ENCODE measurements at places on chromosomes 2 and 18.

GRCh38 chr2:3073041-3073595 lies 304.5 kb downstream of the EIPR1 start:
- no peak for DNase-seq

- no peak for DNase-seq
Measured at GRCh38 chr2:53670331-53670730, 97.3 kb upstream of the CHAC2 start.

GRCh38 chr2:171080607-171081006 lies 80.1 kb downstream of the TLK1 start:
- no peak for DNase-seq

DNA sequence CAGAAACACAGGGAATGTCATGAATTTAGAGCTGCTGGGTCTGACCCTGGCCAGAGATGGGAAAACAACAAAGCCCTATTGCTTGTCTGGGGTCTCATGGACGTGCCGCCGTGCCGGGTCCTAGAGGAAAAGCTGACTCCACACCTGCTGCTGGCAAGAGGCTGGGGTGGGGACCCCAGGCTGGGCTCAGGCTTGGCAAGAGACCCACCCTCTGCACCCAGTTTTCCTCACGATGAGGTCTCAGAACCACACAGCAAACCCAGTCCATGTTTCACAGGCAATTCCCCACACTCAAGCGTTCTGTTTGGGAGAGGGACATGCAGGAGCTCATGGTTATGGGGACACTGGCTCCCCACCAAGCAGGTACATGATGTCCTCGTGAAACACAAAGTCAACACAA lies 367.3 kb upstream of the SALL3 start:
- no peak for DNase-seq

GRCh38 chr2:134039912-134040581 lies 213.8 kb upstream of the MGAT5 start:
- no peak for DNase-seq

- DNase-seq: no peak
Measured at GRCh38 chr2:26782876-26783704, 2.8 kb upstream of the CENPA start.

GRCh38 chr18:64180617-64181016 lies 31.7 kb upstream of the LINC00305 start:
- DNase-seq: no peak

DNA sequence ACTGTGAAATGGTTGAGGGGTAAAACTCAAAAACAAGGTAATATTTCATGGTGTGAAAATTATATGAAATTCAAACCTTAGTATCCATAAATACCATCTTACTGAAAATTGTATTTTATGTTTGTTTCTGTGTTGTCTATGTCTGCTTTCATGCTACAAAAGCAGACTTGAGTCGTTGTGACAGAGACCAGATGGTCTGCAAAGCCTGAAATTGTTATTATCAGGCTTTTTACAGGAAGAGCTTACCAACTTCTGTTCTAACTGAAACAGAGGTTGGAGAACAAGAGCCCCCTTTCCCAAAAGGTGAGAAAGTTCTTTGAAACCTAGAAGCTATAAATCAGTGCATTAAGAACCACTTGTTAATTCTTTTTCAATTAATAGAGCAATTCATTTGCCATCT lies 110.0 kb downstream of the COL4A4 start:
- DNase-seq: no peak

- no peak for DNase-seq
Measured at GRCh38 chr2:197147942-197148341, 162.6 kb downstream of the ANKRD44 start.

- no peak for DNase-seq
Measured at GRCh38 chr2:230887342-230887741, 22.6 kb downstream of the ITM2C start.

GRCh38 chr2:36570416-36570815 lies 27.6 kb downstream of the FEZ2 start:
- DNase-seq: no peak

DNA sequence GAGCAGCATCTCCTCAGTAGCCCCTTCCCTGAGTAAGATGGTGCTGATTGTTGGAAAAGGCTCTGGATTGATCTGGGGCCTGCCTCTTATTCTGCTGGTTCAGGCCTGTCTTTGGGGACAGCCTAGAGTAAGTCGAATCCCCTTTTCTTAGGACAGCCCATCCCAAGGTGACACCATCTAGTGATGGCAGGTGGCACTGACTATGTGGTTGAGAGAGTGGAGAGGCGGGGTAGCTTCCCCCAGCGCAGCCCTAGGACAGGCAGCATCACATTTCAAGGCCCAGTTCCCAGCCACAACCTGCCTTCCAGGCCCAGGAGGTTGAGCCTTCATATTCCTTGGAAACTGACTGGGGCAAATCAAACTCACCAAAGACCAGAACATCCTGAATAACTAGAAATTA lies 69.1 kb upstream of the B3GNT7 start:
- DNase-seq: no peak

DNA sequence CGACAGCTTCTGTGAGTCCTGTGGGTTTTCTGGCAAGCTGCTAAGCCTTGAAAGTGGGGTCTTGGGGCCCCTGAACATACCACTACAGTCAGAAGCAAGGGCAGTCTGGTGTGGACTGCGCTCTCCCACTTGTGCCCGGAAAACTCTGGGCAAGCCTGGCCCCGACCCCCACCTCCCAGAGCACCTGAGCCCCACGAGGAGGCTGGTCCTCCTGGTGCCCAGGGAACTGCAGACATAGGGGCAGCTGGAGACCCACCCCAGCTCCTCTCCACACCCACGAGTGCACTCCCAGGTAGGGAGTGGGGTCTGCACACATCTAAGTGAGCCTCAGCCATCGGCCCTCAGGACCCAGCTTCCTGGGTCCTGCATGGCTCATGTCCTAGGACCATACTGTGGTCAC lies 16.2 kb upstream of the GPC1 start:
- DNase-seq: no peak

DNA sequence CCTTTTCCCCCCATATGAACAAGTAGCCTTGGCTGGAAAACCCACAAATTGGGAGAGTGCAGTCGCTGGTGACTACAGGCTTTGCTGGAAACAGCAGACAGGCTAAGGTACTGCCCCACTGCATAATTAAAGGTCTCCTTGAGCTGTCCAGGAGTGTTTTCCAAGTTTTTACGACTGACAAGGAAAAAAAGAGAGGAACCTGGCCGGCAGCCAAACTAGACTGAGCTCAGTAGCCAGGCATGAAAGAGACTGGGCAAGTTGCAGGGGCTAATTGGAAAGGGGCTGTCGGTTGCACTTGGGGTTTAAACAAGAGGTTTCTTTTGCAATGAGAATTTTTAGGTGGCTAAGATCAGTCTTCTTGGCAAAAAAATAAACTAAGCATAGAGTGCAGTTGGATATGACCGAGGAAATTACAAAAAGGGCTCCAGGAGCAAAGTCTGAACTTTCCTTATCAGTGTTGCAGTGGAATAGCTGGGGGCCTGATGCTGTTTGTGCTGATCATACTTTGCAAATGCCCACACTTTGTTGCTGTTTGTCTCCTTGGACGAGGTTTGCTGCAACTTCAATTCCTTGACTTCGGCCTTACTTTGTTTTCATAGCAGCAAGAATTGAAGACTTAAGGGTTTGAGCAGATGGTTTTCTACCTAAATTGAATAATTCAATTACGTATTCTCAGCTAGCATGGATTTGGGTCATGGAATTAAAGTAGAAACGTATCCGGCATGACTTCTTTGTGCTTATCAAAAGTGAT lies 2.1 kb downstream of the GULP1 start:
- no peak for DNase-seq
